Cerebellum (tissue), 4 donors: ENCODE measurements at places on chromosomes 16 and 17. TPM values are rescaled to one million over a fixed set of nuclear protein-coding genes. Genes with fewer than 3 reads are reported as not detected.
A peak's percentile ranks its signal among the peaks of the same experiment; 100 is the strongest.

DNA sequence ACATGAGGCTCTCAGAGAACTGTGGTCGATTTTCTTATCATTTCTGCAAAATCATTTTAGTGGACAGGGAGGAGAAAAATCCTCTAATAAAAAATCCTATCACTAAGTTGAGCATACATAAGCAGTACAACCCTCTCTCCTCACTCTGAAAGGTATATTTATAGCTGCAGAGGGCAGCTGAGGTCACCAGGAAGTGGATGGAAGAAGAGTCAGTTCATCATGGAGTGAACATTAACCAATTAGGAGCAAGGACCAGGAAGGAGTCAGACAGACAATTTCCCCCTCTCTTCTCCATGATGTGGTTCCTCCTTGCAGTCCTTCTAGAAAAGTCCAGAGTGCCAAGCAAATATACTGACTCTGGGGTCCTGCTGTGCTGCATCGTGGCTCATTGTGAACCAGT, 253.7 kb downstream of the TOX3 start:
- no peak for DNase-seq

DNA sequence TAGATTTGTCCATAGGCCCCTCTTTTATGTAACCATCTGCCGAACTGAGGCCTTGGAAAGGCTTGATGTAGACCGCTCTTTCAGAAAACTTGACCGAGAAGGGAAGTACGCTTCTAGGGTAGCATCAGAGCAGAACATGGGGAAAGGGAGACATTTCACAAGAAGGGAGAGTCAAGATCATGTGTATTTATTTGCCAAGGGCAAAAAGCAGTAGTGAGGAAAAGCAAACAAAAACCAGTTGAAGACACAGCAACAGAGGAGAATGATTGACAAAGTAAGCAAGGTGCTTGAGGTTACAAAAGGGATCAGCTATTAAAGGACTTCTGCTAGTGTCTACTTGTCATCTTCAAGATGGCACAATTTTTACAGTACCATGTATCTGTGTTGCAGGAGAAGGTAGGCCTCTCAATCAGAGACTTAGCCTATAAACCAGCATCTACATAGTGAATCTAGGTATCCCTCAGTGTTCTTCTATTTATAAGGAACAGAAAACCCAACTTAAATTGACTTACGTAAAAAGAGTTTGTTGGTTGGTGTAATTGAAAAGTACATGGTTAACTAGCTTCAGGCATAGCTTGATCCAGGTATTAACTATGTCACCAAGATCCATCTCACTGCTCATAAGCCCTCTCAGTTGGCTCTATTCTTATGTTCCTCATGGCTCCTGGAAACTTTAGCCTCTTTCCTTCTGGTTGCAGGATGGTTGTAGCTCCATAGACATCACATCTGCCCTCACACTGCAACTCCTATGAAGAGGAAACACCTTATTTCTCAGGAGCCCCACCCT, 288.4 kb downstream of the IRX3 start:
- DNase-seq: no peak

GRCh38 chr16:576197-576822, 6.5 kb downstream of the PIGQ start:
- no peak for DNase-seq

The CNGB1 gene
- 3.0 TPM for total RNA-seq

The TBX4 gene
- total RNA-seq: not detected

GRCh38 chr16:6170022-6170421, 1072.4 kb upstream of the EEF2KMT start:
- DNase-seq: no peak

DNA sequence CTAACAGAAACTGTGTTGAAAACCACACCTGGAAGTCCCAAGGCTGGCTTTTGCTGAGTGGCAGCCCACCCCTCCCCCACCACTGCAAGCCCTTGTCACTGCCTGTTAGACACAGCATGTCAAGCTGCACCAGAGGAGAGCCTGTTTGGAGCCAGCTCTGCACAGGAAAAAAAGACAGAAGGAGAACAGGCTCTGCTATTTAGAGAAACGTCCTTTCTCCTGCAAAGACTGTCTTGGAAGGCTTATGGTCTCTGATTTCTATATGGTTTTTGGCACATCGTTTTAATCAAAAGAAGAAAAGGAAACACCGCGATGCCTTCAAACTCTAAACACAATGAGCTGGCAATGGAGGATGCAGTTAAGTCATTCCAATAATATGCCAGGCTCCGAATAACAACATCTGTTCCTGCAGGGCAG, 275.5 kb downstream of the MAP2K4 start:
- DNase-seq: peak; percentile 34

The BICDL2 gene
- not detected for total RNA-seq

GRCh38 chr16:78608305-78608776, 508.9 kb downstream of the WWOX start:
- no peak for DNase-seq

- no peak for DNase-seq
Measured at GRCh38 chr16:27321013-27321915, 7.5 kb downstream of the IL4R start.

DNA sequence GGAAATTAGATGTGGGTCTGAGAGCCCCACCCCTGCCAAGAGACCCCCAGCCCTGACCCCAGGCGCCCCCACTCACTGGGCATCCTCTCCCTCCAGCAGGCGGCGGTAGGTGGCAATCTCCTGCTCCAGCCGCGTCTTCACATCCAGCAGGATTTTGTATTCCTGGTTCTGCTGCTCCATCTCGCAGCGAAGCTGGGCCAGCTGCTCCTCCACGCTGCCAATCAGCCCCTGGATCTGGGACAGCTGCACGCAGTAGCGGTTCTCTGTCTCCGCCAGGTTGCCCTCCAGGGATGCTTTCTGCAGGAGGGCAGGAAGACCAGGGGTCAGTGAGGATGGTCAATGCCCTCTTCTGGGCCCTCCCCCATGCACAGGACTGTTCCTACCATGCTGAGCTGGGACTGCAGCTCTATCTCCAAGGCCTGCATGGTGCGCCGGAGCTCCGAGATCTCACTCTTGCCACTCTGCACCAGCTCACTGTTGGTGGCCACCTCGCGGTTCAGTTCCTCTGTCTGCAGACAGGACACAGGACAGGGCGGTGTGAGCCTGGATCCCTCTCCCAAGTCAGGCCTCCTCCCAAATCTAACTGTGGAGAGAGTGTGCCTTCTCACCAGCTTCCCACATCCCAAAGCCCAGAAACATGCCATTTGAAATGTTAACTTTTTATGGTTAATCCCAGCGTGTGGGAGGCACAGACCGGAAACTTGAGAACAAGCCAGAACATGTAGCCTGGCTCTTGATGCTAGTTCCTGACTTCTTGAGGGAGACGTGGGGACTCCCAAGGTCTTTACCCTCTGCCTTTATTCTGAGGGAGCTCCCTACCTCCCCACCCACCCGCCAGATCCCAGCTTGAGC, 3.6 kb downstream of the KRT17 start:
- no peak for DNase-seq

The TPSB2 gene
- total RNA-seq: not detected

The ARL5C gene
- total RNA-seq: not detected

- no peak for DNase-seq
Measured at GRCh38 chr17:14268264-14268663, 31.6 kb upstream of the CDRT15 start.

DNA sequence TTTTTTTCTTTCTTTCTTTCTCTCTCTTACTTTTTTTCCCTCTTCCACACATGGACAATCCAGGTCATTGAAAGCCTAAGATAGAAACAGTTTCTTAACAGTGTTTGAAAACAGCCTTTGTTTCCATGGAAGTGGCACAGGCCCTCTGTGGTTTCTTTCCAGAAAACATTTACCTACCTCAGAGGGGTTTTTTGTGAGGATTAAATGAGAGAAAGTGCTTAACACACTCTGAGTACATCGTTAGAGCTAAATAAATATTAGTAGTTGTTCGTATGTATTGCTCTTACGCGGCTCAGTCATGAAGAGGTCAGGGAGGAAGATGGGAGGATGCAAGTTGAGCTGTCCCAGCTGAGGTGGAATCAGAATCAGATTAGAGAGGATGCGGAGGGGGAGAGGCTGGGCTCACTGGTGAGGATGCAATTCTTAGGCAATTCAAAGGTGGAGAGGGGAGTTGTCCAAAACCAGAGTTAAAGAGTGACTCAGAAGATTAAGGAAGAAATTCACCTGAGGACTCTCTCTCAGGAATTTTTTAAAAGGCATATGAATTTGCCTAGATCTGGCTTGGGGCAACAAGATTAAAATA, 345.4 kb downstream of the PMP22 start:
- no peak for DNase-seq

GRCh38 chr16:72825912-72826621, 221.9 kb downstream of the ZFHX3 start:
- DNase-seq: no peak

The CD79B gene
- total RNA-seq: not detected

The SLC52A1 gene
- not detected for total RNA-seq

The MPP2 gene
- total RNA-seq: 14.2 TPM

- DNase-seq: no peak
Measured at GRCh38 chr16:28876973-28877654, 1.2 kb upstream of the ATP2A1 start.

- no peak for DNase-seq
Measured at GRCh38 chr17:3400055-3400454, 1.8 kb upstream of the OR1E1 start.

- no peak for DNase-seq
Measured at GRCh38 chr17:65023791-65024190, 32.7 kb downstream of the GNA13 start.

GRCh38 chr17:50176559-50177357, 11.0 kb downstream of the SGCA start:
- DNase-seq: no peak

DNA sequence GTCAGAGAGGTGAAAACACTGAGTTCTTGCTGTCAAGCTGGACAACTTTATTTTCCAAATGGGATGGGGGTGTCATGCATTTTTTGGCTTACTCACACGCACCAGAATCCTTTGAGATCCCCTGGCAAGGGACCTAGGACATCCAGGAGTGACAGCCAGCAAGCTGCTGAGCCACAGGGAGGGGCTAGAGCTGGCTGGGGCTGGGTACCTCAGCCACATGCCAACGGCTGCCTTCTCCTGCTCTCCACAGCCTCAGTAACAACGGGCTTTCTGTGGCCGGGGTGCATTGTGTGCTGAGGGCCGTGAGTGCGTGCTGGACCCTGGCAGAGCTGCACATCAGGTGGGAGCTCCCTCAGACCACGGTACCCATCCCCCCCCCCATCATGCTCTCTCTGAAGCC, 47.6 kb downstream of the NLRC5 start:
- no peak for DNase-seq

The ABCA9 gene
- 27.1 TPM for total RNA-seq

DNA sequence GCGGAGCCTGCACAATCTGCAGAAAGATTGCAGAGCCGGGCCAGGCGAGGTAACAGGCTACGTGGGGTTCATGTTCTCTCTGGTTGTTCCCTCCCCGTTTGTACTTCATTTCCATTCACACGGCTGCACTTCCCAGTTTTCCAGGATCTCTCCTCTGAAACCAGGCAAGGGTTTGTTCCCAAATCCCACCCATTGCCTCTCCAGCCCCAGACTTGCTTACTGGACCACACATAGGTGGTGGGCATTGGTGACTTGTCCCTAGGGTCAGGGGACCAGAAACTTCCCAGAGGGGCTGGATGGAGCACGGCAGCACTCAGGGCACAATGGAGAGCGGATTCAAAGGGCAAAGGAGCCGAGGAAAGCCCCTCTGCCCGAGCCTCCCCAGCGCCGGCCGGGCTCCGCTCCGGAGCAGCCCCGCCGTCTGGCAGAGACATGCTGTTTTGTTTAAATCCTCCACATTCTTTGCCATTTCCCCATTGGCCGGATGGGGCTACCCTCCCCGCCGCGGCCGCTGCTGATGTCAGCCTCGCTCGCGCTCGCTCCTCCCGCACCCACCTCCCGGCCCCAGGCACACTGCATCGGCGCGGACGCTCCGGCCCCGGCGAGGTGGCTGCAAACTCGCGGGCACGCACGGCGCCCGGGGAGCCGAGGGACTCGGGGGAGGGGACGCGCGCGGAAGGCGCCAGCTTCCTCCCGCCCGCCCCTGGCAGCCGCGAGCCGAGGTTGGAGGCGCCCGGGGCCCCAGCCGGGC, at the start of gene PITPNC1:
PITPNC1 (plus strand) TSS at position 545 of the 751 bp plus-strand sequence.
- peak; percentile 93 for DNase-seq

The KRT35 gene
- not detected for total RNA-seq

The NT5C3B gene
- total RNA-seq: 74.9 TPM

DNA sequence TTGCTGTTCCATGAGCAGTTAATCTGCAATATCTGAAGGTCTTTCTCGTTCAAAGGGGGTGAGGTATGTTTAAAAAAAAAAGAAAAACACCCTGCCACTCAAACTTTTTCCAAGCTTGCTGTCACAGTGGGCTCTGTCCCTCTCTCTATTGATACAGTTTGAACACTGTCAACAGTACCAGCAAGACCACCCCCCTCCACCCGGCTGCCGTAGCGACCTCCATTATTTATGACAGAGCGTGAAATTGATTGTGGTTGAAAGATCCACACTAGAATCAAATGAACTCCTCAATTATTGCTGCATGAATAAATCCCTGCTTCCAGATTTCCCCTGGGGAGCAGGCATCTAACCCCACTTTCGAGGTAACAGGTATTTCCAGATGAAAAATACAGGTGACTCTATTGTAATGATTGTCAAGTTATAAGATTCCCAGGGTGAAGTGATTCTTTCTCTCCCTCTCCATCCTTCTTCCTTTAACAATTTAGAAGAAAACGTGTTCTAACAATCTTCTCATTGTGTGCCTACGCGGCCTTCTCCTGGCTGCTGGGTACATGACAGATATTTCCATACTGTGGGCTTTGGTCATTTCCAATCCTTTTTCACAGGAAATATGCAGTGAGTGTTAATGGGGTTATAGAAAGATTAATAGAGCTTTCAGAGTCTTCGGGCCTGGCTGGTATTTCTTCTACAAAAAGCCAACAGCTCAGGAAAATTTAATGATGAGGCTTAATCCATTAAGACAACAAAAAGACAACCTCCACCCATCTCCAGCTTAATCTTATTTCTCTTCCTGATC, 135.7 kb upstream of the C16orf82 start:
- no peak for DNase-seq

GRCh38 chr17:43449470-43450248, 34.1 kb upstream of the DHX8 start:
- no peak for DNase-seq

The EVPL gene
- not detected for total RNA-seq

The RMI2 gene
- total RNA-seq: 7.2 TPM

The MEIOB gene
- 1.2 TPM for total RNA-seq

The MARVELD3 gene
- 1.2 TPM for total RNA-seq

DNA sequence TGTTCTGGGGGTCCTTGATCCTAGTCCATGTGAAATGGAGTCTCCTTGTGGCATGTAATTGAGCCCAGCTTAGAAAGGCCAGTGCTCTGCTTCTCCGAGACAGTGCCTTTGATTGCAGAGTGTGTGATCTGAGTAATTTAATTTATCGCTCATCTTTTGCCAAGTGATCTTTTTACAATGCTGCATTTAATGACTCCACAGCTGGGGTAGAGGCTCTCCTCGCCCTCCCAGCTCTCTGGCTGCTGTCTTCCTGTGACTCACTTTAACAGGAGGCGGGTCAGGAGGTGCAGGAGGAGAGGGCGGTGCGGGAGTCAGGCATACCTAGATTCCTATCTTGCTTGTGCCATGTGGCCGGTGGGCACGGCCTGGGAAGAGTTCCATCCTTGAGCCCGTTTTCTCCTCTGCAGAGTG, 113.4 kb upstream of the FOXF1 start:
- DNase-seq: no peak

The ZACN gene
- not detected for total RNA-seq
